Endodermal cell (in vitro differentiated cells): ENCODE measurements at places on chromosomes 7 and 10. TPM values are rescaled to one million over a fixed set of nuclear protein-coding genes. Genes with fewer than 3 reads are reported as not detected.

- no peaks in the 10 kb centered on the region for H3K27me3 ChIP-seq
- H3K36me3 ChIP-seq: no peaks in the 10 kb centered on the region
- DNase-seq: no peak
Measured at GRCh38 chr7:148304083-148304335, 286.6 kb upstream of the C7orf33 start.

- no peaks in the 10 kb centered on the region for H3K27me3 ChIP-seq
- no peaks in the 10 kb centered on the region for H3K4me1 ChIP-seq
Measured at GRCh38 chr7:66696774-66697191, 43.8 kb upstream of the RABGEF1 start.

- no peak overlapping the region for H3K4me3 ChIP-seq
- no peak overlapping the region for H3K27ac ChIP-seq
- peaks cover 7% of the 10 kb centered on the region for H3K4me1 ChIP-seq
- no peak for DNase-seq
- H3K27me3 ChIP-seq: no peaks in the 10 kb centered on the region
Measured at GRCh38 chr7:79359827-79360226, 93.6 kb downstream of the MAGI2 start.

DNA sequence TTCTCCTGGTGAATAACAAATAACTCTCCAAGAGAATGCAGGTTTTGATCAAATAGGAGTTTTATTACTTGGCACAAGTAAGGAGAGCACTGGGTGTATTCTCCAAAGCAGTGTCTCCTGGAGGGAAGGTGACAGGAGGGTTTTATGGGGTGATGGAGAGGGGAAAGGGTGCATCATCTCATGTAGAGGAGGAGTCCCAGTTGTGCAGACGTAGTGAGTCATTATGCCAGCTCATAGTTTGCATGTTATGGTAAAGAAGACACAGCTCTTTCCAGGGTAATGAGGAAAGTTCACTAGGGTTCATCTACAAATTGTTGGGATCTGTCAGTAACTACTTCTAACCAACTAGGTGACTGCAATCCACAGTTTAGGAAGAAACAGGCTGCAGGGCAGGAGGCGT lies 347.9 kb upstream of the MEOX2 start:
- H3K27me3 ChIP-seq: no peaks in the 10 kb centered on the region
- H3K4me3 ChIP-seq: no peak overlapping the region

DNA sequence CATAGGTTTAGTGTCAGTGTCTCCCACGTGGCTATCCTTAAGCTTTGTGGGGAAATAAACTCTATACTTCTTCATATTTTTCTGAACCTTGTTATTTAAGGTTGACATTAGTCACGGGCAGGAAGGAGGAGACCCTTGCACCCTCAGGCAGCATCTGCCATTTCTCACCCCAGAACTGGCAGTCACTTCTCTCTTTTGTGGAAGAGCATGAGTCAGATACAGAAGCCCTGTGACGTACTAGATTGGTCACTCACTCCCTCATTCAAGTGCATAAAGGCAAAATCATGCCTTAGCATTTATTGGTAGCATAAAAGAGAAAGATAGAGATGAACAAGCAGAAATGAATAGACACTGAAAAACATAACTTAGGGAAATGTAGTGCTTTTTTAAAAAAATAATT lies 206.0 kb upstream of the MDFIC start:
- H3K4me1 ChIP-seq: no peaks in the 10 kb centered on the region
- no peak overlapping the region for H3K27ac ChIP-seq
- H3K36me3 ChIP-seq: no peaks in the 10 kb centered on the region
- H3K27me3 ChIP-seq: no peaks in the 10 kb centered on the region
- no peak for DNase-seq
- no peak overlapping the region for H3K4me3 ChIP-seq

DNA sequence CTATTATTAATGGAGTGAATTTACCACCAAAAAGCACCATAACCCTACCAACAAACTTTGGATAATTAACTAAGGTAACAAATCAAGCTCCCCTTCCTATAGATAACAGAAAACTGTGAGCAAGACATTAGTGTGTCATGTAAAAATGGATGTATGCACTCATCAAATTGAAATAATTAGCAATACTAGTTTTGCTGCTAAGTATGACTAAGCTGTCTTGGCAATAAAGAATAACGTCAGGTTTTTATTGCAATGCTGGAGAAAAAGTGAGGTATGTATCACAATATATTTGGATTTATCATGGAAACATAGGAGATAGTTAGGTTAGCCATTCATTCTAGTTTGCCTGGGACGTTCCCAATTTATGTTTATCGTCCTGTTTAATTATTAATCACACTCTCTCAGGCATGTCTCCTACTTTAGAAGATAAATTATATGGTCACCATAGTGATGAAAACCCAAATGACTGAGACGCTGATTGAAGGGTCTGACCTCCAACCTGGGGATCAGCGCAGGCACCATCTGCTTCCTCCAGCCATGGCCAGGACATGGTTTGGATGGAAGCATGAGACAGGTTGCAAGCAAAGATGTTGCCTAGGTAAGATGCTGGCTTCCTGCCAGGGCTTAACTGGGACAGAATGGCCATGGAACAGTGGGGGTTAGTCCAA lies 125.6 kb downstream of the FANK1 start:
- no peaks in the 10 kb centered on the region for H3K4me1 ChIP-seq
- no peak for DNase-seq
- no peaks in the 10 kb centered on the region for H3K27me3 ChIP-seq
- no peak overlapping the region for H3K4me3 ChIP-seq
- no peak overlapping the region for H3K27ac ChIP-seq

DNA sequence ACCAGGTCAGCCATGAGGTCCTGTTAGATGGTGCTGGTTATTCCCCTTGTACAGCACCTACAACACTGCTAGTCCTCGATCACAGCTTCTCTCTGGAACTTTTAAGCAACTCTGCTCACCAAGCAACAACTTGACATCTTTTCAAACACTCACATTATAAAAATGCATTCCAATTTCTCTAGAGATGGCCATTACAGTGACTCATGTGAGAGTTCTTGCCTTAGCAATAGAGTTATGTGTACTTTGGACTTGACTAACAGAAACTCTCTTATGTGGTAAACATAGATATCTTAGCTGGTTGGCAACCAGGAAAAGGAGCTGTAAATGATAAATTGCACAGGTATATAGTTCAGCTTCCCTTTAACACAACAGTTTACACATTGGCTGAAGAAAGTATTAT lies 122.2 kb downstream of the PDE1C start:
- DNase-seq: no peak
- no peaks in the 10 kb centered on the region for H3K36me3 ChIP-seq
- H3K27me3 ChIP-seq: no peaks in the 10 kb centered on the region
- H3K4me1 ChIP-seq: no peaks in the 10 kb centered on the region
- no peak overlapping the region for H3K4me3 ChIP-seq

- H3K36me3 ChIP-seq: no peaks in the 10 kb centered on the region
- H3K4me1 ChIP-seq: no peaks in the 10 kb centered on the region
- no peak for DNase-seq
- no peak overlapping the region for H3K4me3 ChIP-seq
Measured at GRCh38 chr7:40151504-40151903, 16.7 kb downstream of the SUGCT start.

DNA sequence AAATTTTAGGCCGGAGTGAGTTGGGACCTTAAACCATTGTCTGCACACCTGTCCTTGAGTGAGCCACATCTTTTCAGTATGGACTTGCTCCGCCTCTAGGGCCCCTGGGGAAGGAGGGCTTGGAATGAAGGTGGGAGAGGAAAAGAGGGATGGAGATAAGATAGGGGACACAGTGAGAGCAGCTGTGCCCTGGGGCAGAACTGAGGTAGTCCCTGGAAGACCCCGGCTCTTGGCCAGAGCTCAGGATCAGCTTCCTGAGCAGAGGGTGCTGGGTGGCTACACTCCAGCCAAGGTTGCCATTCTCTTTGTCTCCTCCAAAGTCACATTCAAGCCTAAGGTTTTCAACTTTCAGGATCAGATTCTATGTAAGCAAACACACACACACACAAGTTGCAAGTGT lies 82.0 kb downstream of the MKI67 start:
- no peak for DNase-seq
- no peaks in the 10 kb centered on the region for H3K4me1 ChIP-seq
- H3K27ac ChIP-seq: no peak overlapping the region
- no peaks in the 10 kb centered on the region for H3K36me3 ChIP-seq
- peaks cover 43% of the 10 kb centered on the region for H3K27me3 ChIP-seq

DNA sequence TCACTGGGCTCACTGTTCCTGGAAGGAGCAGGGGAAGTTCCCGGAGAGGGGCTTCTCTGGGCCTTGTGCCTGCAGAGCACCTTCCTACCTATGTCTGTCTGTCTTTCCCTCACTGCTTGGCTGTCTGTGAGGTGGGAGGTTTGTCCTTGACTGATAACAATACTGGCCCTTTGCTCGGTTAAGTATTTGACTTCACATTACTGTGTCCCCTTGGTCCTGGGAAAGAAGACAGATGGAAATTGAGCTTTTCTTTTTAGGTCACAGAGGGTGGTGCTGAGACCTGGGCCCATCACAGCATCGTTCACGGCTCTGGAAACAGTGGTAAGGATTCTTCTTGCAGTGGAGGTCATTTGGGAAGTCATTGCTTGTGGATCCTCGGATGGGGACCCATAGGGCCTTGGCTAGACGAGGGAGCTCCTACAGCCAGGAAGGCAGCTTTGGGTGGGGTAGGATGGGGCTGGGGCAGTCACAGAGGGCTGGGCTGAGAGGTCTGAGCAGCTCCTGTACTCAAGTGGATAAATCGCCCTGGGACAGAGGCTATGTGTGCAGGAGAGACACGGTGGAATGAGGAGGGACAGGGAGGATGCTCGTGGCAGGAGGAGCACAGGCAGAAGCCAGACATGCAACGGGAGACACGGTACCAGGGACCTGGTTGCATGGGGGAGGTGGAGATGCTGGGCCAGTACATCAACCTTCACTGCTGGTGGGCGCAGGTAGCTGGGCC lies 450.2 kb downstream of the PLXNA4 start:
- no peak overlapping the region for H3K4me3 ChIP-seq
- no peaks in the 10 kb centered on the region for H3K27me3 ChIP-seq

- no peak for DNase-seq
- H3K4me3 ChIP-seq: no peak overlapping the region
- peaks cover 80% of the 10 kb centered on the region for H3K36me3 ChIP-seq
- peaks cover 6% of the 10 kb centered on the region for H3K4me1 ChIP-seq
Measured at GRCh38 chr7:131533151-131533559, 23.3 kb downstream of the PODXL start.

GRCh38 chr10:124453960-124454610 lies 4.2 kb upstream of the NKX1-2 start:
- no peak overlapping the region for H3K4me3 ChIP-seq
- DNase-seq: peak; percentile 70
- peaks cover 21% of the 10 kb centered on the region for H3K27me3 ChIP-seq

DNA sequence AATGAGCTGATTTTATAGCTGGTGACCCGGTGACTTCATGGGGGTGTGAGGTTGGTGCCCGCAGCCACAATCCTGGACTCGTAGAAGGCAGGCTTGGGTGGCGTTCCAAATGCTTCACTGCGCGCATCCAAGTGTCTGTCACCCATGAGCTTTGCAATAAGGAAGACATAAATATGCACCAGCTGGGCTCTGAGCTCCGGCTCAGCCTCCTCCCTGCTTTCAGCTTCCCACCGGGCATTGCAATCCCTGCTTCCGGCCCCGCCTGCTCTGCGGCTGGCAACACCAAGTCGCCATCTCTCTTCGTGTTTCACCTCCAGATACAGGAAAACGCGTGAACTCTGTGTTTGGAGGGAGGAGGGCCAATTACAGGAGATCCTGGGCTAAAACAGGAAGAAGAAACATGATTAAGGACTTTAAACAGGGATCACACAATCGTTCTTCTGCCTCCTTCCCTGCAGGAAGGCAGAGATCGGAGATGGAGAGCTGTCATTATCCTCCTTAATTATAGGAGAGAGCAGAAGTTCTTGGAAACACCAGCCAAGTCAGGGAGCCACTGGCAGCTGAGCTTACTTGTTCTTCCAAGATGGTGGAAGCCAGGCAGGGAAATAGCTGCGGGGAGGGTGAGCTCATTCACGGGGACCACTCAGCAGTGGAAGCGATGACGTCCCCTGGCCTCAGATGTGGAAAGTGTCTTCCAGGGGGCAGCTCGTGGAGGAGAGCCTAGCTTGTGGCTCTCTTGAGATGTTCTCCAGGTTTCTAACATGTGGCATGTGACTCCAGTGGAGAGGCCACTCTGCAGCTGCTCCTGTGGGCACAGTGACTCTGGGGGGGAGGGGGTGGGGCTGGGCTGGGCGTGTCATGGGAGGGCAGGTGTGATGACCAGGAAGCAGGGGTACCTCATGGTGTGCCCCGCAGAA lies 134.9 kb downstream of the CAMK1D start:
- H3K27ac ChIP-seq: no peak overlapping the region
- no peaks in the 10 kb centered on the region for H3K4me1 ChIP-seq
- H3K36me3 ChIP-seq: no peaks in the 10 kb centered on the region
- H3K4me3 ChIP-seq: no peak overlapping the region

POU6F2 gene
- 9.4 and 10.0 TPM in 2 replicates for total RNA-seq

NAPEPLD gene
- total RNA-seq: 8.3 to 14.1 TPM (median 13.7 TPM) in 3 replicates

SMKR1 gene
- 0.55 and 1.4 TPM in 2 replicates for total RNA-seq

PAX2 gene
- total RNA-seq: 0.99 and 1.4 TPM in 2 replicates
